ENCODE measurements at places on chromosomes 6 and 20.

- no peak for DNase-seq
- H3K4me3 ChIP-seq, result no peak overlapping the region
- peaks cover 4% of the 10 kb centered on the region for H3K4me1 ChIP-seq
- H3K27ac ChIP-seq, result no peak overlapping the region
- H3K27me3 ChIP-seq, result no peaks in the 10 kb centered on the region
These were observed 16.6 kb upstream of the TXLNB start for GRCh38 chr6:139308286-139308916.

- peaks cover 25% of the 10 kb centered on the region for H3K27me3 ChIP-seq
- no peak for DNase-seq
- H3K4me1 ChIP-seq, result no peaks in the 10 kb centered on the region
These were observed 190.7 kb upstream of the FBXL4 start for GRCh38 chr6:99138445-99138844.

DNA sequence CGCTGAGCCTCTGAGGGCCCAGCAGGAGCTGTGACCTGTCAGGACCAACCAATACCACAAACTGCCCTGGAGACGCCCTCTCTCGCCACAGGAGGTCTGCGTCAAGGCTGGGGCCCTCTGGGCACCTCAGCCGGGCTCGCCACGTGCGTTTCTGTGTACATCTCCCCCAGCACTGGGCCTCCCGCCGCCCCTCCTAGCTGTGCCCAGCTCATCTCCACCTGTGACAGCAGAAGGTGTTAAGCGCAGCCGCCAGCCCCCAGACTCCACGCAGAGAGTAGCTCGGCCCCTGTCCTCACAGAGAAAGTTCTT is 91.4 kb downstream of the TAF4 start:
- H3K27me3 ChIP-seq, result no peaks in the 10 kb centered on the region
- peaks cover 10% of the 10 kb centered on the region for H3K36me3 ChIP-seq
- DNase-seq, result no peak
- H3K4me3 ChIP-seq, result no peak overlapping the region

- H3K4me3 ChIP-seq, result peak overlapping the region; percentile 79
- no peak for DNase-seq
- peaks cover 40% of the 10 kb centered on the region for H3K27me3 ChIP-seq
These were observed 55.7 kb upstream of the PREP start for GRCh38 chr6:105458551-105458950.

GRCh38 chr6:170505306-170505705 is 47.8 kb downstream of the PSMB1 start:
- H3K27ac ChIP-seq, result no peak overlapping the region
- DNase-seq, result no peak
- H3K4me1 ChIP-seq, result no peaks in the 10 kb centered on the region
- peaks cover 5% of the 10 kb centered on the region for H3K36me3 ChIP-seq

- no peaks in the 10 kb centered on the region for H3K4me1 ChIP-seq
- no peak for DNase-seq
- no peaks in the 10 kb centered on the region for H3K27me3 ChIP-seq
- no peak overlapping the region for H3K4me3 ChIP-seq
- H3K27ac ChIP-seq, result no peak overlapping the region
- no peaks in the 10 kb centered on the region for H3K36me3 ChIP-seq
These were observed 112.8 kb downstream of the SAMD5 start for GRCh38 chr6:147621263-147621662.
